ENCODE measurements at places on chromosomes 12 and 14. TPM values are rescaled to one million over a fixed set of nuclear protein-coding genes. Genes with fewer than 3 reads are reported as not detected.

DNA sequence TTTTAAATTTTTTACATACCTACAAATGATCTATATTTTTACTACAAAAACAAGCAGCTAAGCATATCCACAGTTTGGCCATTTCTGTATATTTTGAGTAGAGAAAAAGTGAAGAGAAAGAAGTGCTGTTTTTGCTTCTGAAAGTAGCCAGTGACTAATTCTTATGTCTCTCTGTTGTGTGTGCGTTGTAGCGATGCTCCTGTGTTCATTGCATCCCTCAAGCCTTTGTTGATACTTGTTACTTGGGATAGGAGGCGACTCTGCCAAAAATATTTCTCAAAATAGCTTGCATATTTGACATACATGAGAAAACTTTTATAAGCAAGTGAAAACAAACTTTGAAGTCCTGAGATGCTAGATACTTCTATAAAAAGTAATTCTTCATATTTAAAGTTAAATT is 714.1 kb downstream of the FSCB start:
- H3K27ac ChIP-seq = no peak overlapping the region
- no peak for DNase-seq
- no peaks in the 10 kb centered on the region for H3K36me3 ChIP-seq
- H3K27me3 ChIP-seq = no peaks in the 10 kb centered on the region
- H3K4me3 ChIP-seq = no peak overlapping the region

DNA sequence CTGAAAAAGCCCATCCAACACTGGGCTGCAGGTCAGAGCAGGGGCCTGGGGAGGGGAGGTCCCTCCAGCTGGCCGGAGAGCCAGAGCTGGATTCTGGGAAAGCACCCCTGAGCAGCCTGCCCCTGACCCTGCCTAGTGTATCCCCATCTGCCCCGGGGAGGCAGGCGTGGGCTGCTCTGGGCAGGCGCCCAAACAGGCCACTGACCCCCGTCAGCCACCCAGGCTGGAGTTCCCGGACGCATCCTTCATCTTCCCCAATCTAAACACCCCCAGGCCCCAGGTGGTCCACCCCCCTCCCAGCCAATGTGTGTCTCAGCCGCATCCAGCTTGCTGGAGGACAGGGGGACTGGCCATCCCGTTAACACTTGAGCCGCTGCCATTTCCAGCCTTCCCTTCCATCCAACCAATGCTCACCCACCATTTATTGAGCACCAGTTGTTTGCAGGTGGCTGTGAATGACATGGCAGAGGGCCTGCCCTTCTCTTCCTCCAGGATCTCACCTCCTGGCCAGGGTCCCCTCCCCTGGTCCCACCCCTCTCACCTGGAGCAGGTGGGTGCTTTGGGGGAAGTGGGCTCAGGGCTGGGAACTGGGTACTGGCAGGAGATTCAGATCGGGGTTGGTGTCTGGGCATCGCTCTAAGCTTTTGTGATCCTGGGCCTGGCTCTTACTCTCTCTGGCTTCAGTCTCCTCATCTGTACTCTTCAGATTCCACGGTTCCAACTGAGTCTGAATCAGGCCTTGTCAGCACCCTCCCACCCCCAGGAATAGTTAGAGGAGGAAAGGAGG is 743 bp upstream of the DTX1 start:
- H3K27ac ChIP-seq = no peak overlapping the region
- peak; percentile 78 for DNase-seq
- peaks cover 37% of the 10 kb centered on the region for H3K27me3 ChIP-seq

DNA sequence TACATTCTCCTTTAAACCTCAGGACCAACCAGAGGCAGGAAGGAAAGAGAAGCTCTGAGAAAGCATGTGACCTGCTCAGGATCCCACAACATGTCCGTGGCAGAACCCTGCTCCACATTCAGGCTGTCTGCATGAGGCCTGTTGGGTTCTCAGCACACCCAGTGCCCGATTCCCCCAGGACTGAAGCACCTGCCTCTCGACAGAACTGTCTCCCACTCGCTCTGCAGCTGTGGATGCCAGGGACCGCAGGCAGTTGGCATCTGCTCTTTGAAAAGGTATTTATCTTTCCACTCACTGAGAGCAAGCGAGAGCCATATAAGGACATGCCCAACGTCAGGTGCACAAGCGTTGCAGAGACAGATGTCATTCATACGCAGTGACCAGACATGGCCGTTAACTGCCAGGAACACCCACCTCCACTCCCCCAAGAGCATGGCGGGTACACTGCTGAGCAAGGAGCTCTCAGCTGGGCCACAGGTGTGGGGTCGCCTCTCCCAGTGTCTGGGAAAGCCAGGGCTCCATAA is 18.9 kb downstream of the PITPNM2 start:
- H3K27me3 ChIP-seq = no peaks in the 10 kb centered on the region
- no peaks in the 10 kb centered on the region for H3K36me3 ChIP-seq
- H3K27ac ChIP-seq = no peak overlapping the region
- no peak for DNase-seq
- peaks cover 28% of the 10 kb centered on the region for H3K4me1 ChIP-seq

TNS2 gene
- 76.0 TPM for total RNA-seq

KRT75 gene
- total RNA-seq = not detected

DNA sequence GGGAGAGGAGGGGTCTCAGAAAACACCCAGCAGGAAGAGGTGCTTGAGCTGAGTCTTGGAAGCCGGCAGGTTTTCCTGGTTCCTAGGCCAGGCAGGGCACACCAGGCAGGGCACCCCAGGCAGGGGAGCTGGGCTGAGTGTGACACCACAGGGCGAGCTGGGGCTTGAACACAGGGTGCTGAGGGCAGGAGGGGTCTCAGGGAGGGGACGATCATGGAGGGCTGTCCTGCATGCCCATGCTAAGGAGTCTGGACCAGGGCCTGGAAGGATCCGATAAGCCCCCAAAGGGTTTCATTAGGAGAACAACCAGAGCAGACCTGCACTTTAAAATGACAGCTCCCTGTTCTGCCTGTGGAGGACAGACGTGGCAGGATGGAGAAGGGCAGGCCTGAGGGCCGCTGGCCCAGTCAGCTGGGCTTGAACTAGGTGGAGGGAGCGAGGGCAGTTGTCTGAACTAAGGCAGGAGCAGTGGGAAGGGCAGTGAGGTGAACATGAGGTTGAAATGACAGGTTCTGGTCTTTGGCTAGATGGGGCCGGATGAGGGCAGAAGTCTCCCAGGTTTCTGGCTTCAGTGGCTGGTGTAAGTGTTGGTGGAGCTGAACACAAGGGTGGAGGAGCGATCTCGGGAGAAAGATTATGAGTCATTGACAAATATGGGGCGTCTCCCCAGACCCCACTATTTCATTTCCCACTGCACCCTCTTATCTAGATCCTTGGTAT is 171.0 kb upstream of the PZP start:
- H3K36me3 ChIP-seq = no peaks in the 10 kb centered on the region
- no peaks in the 10 kb centered on the region for H3K27me3 ChIP-seq
- H3K4me1 ChIP-seq = no peaks in the 10 kb centered on the region
- H3K4me3 ChIP-seq = no peak overlapping the region

- H3K4me3 ChIP-seq = no peak overlapping the region
- no peaks in the 10 kb centered on the region for H3K27me3 ChIP-seq
- H3K4me1 ChIP-seq = peaks cover 12% of the 10 kb centered on the region
- H3K27ac ChIP-seq = no peak overlapping the region
- DNase-seq = no peak
These were observed 31.7 kb downstream of the GALNT4 start for GRCh38 chr12:89492883-89493282.
